Activated gamma-delta T cell treated with anti-CD3 and anti-CD28 coated beads, Interleukin-2, amount 50 U/mL, for 16 hours (primary cell): ENCODE measurements at places on chromosomes 5 and 9.

DNA sequence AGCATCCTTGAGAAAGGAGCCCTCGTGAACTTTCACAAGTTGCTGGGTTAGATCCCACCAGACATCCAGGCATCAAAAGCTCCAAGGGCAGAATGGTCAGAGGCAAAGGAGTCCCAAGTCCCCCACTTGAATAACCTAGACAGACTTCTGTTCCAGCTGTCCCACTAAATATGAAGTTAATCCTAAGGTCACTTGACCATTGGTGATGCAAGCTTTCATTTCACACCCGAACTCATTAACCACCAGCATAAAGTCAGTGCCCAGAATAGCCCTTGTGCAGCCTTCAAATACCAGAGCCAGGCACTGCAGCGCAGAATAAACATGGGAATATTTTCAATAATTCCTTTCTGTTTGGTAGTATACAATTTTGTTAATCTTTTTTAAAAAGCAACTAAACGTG, 28.9 kb downstream of the OXCT1 start:
- DNase-seq: no peak

DNA sequence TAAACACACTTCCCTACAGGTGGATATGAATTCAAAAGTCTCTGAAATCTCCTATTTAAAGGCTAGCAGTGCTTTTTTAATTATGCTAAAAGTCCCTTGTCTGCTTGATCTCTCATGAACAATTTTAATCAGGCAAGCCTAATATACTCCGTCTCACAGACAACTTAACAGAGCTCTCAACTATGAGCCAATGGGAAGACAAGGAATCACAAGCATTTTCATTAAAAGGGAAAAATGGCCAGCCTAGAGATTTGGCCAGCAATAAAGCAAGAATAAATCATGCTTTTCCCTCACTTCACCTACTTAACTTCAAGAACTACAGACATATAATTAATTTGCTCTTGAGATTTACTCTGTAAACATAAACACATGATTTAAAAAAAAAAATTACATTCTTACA, 78.0 kb downstream of the RFX3 start:
- DNase-seq: no peak

DNA sequence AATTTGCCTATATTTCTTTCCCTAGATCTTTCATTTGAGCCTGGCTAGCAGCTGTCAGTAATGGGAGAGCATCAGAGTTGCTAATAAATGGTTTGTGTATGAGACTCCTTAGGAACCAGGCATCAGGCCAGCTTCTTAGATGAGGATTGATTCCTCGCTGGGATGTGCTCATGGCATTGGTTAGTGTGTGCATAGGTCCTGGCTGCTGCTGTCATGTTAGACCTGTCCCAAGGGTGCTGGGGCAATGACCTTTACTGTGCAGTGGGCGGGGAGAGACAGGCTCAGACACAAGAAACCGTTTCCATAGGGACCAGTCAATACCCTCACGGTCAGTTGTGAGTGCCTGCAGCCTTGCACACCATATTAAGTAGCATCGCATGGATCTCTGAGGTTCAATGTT, 112.3 kb upstream of the NR3C1 start:
- no peak for DNase-seq

GRCh38 chr9:122382901-122383850, 12.4 kb downstream of the PTGS1 start:
- DNase-seq: no peak

DNA sequence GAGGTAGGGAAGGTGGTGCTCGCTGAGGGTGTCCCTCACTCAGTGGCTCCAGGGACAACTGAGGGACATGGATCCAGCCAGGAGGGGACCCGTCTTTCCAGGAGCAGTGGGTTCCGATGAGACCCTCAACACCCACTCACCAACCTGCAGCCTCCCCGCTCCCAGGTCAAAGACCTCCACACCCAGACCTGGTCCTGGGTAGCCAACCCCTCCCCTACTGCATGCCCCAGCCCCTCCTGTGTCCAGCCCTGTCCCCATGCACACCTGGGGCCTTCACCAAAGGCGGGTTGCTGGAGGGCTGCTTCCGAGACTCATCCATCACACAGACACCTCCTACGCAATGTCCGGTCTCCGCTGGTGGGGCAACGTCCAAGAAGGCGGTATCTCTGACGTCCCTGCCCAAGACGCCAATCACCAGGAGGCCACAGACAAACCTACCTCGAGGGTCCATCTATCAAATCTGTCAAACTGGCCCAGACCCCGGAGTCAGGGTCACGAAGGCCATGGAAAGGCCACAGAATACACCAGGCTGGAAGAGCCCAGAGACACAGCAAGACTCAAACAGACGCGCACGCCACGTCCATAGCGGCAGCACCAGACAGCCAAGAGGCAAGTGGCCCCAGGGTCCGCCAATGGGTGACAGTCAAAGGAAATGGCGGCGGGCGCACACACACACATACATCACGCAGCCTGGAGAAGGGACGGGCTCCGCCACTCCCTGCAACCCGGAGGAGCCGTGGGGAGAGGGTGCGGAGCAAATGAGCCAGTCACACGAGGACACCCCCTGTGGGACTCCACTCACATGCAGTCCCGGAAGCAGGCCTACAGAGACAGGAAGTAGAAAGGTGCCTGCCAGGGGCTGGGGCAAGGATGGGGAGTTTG, 10.8 kb downstream of the NACC2 start:
- no peak for DNase-seq

DNA sequence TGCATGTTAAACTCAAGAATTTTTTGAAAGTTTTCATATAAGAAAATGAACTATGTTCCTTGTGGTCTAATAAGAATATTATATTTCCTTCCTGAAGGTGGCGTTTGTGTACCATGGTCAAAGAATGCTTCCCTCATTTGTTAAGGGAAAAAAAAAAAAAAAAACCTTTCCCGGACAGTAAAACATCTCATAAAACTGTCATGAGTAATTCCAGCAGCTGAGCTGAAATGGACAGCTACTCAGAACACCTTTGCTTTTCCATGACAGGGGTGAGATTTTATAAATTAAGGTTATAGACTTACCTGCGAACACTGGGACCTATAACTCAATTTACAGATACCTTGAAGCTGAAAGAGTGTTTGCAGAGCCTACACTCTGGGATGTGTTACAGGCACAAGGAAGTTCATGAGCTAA, 113.2 kb upstream of the RANBP3L start:
- no peak for DNase-seq

DNA sequence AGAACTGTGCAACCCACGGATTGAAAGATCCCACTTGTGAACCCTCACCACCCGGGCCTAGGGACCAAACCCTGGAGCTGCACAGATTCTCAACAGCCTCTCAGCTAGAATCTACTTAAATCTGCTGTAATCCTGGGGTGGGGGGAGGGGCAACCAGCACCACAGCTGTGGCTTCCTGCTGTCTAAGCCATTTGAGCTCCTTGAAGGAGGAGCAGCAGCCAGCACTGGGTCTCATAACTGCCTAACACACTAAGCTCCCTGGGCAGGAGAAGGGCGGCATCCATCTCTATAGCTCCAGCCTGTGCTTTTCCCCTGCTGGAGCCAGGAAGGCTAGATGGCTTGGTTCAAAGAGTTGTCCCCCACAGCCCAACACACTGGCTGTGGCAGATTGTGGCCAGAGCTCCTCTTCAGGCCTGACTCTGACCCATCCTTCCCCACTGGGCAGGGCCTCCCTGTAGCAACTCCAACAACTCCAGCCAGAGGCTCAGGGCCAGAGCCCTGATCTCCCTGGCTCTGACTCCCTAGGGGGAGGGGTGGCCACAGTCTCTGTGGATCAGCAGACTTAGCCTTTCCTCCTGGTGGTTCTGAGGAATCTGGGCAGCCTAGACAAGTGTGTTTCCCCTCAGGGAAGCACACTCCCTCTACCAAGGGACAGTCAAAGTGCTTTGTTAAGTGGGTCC, 72.0 kb upstream of the C9orf72 start:
- no peak for DNase-seq

- DNase-seq: no peak
Observed at GRCh38 chr5:24094081-24094679, 550.6 kb downstream of the CDH10 start.

DNA sequence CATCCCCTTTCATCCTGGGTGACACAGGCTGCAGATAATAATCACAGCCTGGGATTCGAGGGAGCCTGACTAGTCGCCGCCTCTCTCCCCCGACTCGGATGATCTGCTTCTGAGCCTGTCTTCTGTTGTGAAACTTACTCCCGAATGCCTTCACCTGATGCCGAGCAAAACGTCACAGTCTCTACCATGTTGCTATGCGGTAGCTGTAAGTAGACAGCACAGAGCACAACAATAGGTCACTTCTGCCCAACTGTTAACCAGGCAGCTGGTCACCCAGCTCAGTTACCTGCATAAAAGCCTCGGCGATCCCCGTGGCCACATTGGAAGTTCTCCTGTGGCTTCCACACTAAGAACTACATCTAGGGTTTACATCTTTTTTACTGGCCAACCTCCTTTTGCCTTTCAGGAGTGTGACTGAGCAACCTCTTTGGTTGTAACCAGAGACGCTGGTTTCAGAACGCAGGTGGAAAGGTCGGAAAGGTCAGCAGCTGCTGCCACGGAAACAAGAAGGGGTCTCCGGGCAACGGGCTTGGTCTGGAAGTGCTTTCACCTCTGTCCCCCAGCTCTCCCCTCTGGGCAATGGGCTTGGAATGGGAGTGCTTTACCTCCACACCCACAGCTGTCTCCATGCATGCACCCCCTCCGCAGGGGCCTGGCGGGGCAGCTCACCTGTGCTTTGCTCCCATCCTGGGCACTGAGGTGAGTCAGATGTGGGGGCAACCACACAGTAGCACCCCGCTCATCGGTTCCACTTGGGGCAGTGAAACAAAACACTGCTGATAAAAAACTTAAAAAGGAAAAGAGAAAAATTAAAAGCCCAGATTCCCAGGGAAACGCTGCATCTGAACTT, 7.6 kb upstream of the PPP1R26 start:
- no peak for DNase-seq

DNA sequence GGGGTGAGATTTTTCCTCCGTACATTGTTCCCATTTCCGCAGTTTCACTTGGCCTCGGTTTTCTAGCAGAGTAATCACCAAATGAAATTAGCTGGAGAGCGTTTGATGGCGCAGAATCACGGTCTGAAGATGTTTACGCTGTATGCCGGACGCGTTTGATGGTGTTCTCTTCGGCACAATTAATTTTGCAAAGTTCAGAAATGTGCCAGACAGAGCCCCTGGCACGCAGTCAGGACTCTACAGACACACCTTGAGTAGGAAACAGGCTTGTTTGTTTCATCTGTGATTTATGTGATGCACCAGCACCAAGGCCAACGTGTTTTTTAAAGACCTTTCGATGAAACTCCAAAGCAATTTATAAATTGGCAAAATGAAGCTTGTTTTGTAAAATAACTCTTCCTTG, 863 bp upstream of the LIFR start:
- DNase-seq: no peak

- DNase-seq: no peak
Observed at GRCh38 chr9:114757395-114757794, 48.4 kb downstream of the TNFSF15 start.

DNA sequence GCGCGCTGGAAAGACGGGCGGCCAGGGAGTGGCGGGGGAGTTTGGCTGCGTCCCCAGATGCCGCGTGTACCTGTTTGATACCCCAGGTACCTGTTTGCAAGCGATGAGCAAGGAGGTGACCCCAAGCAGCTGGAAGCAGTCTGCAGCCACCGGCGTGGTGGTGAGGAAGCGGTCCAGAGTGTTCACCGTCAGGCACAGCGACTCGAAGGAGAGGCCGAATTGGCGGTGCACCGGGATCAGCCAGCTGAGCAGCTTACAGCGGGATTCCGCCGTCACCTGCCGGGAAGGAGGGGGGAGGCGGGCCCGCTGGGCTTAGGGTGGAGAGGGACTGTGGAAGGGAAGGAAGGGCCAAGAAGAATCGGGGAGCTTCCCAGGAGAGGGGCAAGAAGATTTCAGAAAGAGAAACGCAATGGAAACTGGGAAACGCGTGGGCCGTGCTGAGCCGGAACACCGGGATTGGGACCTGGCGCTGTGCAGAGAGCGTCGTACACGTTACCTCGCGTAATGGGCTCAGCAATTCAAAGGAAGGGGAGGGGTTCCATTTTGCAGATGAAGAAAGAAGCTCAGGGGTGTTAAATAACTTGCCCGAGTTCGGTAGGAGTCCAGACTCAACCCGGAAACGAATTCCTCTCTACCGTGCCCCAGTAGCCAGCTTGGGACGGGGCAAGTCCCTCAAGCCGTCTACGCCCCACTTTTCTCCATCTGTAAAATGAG, 980 bp downstream of the CCNO start:
- no peak for DNase-seq

DNA sequence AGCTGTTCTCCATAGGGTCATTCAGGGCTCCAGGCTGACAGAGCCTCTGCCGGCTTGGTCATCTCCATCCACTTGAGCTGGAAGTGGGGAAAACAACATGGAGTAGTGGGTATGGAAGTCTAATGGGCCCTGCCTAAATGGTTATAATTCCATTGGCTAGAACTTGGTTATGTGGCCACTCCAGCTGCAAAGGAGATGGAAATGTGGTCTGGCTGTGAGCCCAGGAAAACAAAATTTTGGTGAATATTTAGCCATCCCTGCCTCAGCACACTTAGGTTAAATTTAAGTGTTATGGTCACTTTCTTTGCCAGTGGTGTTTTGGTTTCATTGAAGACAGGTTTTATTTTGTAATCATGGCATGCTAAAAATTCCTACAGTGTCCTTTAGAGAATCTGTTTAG, 112.3 kb downstream of the SMARCA2 start:
- DNase-seq: no peak

GRCh38 chr9:133616643-133617405, 7.6 kb upstream of the FAM163B start:
- no peak for DNase-seq

DNA sequence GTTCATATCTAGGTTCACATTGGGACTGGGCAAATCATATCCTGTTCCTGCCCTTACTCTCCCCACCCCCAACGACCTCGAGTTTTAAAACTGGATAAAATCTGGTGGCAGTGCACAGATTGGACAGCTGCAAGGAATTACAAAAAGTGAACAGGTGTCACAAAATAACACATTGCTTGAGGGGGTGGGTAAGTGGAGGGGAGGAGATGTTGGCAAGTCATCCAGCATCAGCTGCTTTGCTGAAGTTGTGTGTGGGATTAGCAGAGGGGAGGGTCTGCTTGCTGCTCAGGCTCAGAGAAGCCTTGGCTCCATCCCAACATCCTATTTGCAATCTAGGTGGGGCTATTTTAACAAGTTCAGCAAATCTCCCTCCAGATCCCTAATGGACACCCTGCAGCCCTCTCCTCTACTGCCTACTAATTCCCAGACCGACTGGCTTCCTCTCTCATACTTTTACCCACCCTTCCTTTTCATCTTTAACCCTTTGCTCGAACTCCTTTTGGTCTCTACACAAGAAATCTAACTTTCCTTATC, 39.8 kb upstream of the SLC24A2 start:
- DNase-seq: no peak

- peak; percentile 6 for DNase-seq
Observed at GRCh38 chr9:94870793-94871558, 144.5 kb downstream of the AOPEP start.

GRCh38 chr5:6711409-6712141, 1.7 kb upstream of the TENT4A start:
- no peak for DNase-seq

DNA sequence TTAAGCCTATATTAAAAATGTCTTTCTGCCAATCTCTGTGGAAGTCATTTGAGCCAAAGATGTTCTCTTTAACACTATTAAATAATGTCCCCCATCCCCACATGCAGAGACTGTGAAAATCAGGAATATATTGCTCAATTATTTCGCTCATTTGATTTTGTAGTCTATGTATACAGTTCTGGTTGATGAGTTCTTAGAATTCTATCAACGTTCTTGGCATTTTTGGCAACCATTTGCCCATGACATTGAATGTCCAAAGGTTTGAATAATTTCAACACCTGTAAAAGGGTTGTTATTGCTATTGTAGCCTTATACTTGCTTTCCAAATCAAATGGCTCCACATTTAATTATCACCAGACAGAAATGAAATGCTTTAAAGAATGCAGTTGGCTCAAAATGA, 536.1 kb downstream of the CAAP1 start:
- no peak for DNase-seq

- no peak for DNase-seq
Observed at GRCh38 chr5:155540000-155540595, 526.5 kb downstream of the KIF4B start.
